ENCODE measurements at places on chromosomes 5 and 9.

DNA sequence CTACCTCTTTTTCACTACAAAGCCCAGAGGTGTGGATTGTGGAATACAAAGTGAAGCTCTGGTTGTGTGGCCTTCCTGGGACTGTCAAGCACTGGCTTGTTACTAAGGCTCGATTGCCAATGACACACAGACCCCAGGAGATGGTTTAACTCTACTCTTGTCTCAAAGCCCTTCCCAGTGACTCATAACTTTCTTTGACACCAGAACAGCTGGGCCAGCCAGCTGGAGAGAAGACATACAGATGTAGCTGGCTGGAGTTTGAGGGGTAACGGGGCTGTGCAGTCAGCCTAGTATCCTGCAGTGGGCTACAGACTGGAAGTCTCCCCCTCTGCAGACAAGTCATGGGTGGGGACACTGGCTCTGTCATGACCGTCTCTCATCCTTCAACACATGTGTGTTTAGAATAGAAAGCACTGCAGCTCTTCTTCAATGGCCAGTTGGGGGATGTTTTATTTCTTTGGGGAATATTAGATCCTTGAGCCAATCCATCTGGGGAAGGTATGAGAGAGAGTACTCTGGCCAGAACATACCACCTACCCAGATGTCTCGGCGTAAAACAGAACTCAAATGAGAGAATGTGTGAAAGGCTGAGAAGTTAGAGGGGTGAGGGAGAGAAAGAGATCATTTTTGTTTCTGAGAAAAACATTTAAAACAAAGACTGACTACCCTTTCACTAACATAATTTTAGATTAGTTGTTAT, 53.3 kb downstream of the SEMA6A start:
- peak; percentile 54 for DNase-seq

DNA sequence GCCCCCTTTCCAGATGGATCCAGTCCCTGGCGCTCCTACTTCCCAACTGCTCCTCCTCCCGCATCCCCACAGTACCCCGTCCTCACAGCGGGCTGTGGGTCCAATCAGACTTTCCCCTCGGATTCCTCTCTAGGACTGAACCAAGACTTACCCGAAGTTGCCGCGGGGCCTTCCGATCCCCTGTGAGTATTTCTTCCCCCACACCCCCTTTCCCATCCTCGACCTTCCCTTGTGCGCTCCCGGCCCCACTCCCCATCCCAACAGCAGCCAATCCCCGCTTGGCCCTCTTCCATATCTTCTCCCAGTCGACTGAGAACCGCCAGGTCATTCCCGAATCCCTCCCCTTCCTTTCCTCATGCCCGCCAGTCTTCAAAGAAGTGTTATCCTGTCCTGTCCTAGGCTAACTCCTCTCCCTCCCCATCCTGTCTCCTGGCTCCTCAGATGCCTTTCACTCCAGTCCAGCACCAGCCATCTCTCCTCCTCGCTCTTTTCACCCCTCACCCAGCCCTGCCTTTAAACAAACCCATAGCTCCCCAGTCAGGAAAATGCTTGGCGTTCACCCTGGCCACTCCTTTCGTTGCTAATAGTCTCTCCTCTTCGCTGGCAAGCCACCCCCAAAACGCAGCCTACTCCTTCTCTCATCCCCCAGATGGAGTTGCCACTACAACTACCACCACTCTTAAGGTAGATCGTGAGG, 646 bp downstream of the SWI5 start:
- peak; percentile 49 for DNase-seq

GRCh38 chr9:131518553-131518952, 12.5 kb downstream of the UCK1 start:
- DNase-seq, result no peak

- no peak for DNase-seq
Measured at GRCh38 chr5:175714479-175715085, 56.7 kb downstream of the HRH2 start.

DNA sequence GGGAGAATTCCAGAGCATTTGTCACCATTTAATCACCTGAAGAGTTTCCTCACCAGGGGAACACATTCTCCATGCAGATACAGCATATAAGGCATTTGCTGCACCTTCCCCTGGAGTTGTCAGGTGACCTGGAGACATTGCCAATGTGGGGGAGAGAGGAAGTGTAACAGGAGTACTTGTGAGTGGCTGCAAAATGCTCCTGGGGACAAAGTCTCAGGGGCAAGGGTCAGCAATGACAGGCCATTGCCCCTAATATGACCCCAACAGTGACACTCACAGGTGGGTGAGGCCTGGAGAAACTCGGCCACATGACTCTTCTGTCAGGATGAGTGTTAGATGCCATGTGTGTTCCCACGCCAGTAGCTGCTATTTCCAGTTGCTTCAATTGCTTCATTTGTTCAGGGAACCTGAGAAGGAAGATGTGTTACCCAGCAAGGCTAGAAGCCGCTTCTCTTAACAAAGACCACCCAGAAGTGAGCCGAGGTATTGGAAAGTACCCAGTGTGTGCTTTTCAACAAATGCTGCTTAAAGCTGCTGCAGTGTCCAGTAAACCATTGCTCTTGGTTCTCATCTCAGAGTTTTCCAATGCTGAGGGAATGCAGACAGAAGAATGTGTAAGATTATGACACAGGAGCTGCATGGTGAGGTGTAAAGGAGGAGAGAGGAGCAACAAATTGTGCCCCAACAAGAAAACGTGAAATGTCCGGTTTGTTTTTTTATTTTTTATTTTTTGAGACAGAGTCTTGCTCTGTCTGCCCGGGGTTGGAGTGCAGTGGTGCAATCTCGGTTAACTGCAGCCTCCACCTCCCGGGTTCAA, 128.2 kb upstream of the SLC44A1 start:
- no peak for DNase-seq

GRCh38 chr9:136592666-136593065, 46.8 kb upstream of the NOTCH1 start:
- DNase-seq, result no peak

DNA sequence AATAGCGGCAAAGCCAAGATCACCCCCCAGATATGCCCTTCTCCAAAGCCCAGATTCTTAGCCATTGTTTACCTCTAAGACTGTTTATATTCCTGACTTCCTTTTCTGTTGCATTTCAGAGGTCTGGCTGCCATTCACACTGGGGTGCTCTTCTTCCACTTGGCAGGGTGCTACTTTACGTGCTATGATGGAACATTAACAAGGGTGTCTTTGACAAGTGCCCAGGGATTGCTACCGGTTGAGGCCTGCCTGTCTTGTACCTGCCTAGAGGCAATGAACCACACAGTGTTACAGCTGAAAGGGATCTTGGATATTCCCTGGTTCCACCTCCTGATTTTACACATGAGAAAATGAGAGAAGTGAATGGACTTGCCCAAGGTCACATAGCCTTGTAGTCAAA, 352.1 kb upstream of the KIF2A start:
- DNase-seq, result no peak

DNA sequence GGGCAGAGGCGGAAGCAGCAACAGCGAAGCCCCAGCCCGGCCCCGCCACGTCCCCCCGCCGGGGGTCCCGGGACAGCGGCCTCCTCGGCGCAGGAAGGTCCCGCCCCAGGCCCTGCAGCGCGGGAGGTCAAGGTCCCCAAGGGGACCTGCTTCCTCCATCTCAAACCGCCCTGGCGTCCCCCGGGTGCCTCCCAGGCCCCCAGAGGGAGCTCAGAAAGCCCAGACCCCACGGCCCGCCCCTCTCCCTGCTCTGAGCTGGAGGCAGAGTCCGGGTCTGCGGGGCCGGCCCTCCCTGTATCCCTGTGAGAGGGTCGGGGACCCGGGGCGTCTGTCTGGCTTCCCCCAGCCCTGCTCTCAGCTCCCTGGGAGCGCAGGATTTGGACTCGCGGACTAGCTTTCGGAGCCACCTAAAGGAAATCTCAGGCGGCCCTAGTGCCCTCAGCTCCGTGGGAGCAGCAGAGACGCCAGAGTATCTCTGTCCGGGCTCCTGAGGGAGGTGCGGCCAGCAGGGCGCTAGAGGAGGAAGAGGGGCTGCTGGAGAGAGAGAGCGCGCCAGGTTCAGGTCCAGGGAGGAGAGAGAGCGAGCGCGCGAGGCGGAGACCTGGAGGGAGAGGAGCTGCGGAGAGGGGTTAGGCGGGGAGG, 30.7 kb downstream of the EXOC3 start:
- peak; percentile 17 for DNase-seq

DNA sequence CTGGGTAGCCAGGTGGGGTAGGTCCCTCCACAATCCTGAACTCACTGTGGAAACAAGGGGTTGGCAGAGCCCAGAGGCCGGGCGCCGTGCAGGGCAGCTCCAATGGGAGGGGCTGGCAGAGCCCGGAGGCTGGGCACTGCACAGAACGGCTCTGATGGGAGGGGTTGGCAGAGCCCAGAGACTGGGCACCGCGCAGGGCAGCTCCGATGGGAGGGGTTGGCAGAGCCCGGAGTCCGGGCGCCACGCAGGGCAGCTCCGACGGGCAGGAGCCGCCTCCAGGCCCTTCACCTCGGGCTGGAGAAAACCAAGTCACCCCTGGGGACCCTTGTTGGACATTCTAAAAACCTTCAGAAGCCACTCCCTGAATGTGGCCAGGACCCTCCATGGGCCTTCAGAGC, 9.3 kb downstream of the NACC2 start:
- DNase-seq, result no peak

GRCh38 chr5:71701407-71701806, 17.7 kb upstream of the CARTPT start:
- no peak for DNase-seq

GRCh38 chr5:18807256-18808149, 1173.2 kb downstream of the TAF11L14 start:
- no peak for DNase-seq

GRCh38 chr9:131545003-131545785, at the start of gene PRRT1B:
Gene PRRT1B (plus strand): TSS chr9:131545523. CDS start chr9:131545616, 93 bp downstream.
- no peak for DNase-seq
